ENCODE measurements at places on chromosomes 11 and 22.

DNA sequence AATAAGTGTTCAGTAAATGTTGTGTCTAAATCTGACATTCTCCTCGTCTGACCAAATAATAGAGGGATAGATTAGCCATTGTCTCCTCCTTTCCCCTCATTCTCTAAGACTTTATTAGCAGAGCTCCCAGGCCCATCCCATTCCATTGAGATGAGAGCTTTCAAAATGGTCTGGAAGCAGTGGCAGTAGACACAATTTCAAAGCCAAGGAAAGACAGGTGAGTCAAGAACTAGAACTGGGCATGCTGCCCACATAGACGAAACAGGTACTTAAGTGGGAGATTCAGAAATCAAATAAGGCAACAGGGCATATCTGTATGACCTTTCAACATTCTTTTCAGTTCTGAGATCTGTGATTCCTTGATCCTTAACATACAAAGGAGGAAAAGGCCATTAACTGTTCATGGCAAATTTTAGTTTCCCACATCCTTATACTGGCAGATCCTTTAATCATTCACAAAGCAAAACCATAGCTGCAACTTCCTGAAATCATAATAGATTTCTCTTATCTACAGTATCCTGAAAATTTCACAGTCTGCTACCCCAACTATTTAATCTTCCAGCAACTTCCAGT is 96.6 kb upstream of the KCNA4 start:
- H3K4me3 ChIP-seq, result no peak overlapping the region
- H3K27ac ChIP-seq, result no peak overlapping the region
- no peaks in the 10 kb centered on the region for H3K27me3 ChIP-seq
- no peak for DNase-seq
- no peaks in the 10 kb centered on the region for H3K36me3 ChIP-seq

- H3K36me3 ChIP-seq, result no peaks in the 10 kb centered on the region
- H3K4me3 ChIP-seq, result no peak overlapping the region
- no peaks in the 10 kb centered on the region for H3K27me3 ChIP-seq
- no peaks in the 10 kb centered on the region for H3K4me1 ChIP-seq
- no peak for DNase-seq
- H3K27ac ChIP-seq, result no peak overlapping the region
Observed at GRCh38 chr22:25166266-25167040, 33.2 kb upstream of the CRYBB3 start.

DNA sequence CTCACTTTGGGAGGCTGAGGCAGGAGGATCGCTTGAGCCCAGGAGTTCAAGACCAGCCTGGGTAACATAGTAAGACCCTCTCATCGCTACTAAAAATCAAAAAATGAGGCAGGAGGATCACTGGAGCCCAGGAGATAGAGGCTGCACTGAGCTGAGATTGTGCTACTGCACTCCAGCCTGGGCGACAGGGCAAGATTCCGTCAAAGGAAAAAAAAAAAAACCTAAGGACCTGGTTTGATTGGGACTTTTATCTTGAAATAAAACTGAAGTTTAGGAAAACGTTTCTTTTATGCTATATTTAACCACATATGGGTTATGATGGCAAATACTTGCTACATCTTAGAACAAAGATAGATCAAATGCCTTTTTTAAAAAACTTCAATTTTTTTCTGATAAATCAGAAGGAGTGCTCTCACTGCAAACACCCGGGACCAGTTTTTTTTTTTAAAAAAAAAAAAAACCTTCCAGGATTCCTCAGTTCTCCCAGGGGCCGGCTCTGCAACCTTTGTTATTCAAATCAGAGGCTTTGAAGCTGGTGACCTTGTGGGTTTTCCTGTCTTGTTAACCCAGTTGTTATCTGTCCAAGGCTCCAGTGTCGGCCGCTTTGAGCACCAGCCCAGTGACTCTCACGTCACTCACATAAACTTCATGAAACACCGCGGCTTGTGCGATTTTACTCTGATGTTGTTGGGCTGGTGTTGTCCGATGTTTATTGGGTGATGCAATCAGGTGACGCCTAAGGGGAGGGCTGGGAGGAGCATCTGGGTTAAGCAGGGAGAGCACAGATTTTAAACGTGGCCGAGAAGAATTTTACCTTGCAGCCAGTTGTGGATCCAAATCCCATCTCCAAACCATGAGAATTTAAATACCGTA is 24.7 kb upstream of the SLC22A12 start:
- H3K4me3 ChIP-seq, result no peak overlapping the region
- no peak overlapping the region for H3K27ac ChIP-seq
- no peaks in the 10 kb centered on the region for H3K27me3 ChIP-seq
- DNase-seq, result peak; percentile 34
- no peaks in the 10 kb centered on the region for H3K4me1 ChIP-seq
- no peaks in the 10 kb centered on the region for H3K36me3 ChIP-seq

DNA sequence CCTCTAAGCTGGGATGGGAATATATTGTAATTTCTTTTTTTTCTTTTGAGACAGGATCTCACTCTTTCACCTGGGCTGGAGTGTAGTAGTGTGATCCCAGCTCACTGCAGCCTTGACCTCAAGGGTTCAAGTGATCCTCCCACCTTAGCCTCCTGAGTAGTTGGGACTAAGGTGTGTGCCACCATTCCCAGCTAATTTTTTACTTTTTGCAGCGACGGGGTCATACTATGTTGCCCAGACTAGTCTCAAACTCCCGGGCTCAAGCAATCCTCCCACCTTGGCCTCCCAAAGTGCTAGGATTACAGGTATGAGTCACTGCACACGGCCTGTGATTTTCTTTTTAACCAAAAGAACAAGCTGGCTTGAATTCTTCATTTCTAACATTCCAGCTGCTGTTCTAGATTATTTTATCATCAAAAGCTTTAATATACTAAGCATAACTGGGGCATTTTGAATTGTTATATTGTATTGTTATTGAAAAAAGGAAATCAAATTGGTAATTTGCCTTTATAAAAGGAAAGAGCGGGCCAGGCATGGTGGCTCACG is 26.8 kb upstream of the PPP2R1B start:
- DNase-seq, result no peak
- peak overlapping the region; percentile 57 for H3K27ac ChIP-seq
- H3K4me3 ChIP-seq, result no peak overlapping the region
- peaks cover 12% of the 10 kb centered on the region for H3K36me3 ChIP-seq
- no peaks in the 10 kb centered on the region for H3K27me3 ChIP-seq
- no peaks in the 10 kb centered on the region for H3K4me1 ChIP-seq

DNA sequence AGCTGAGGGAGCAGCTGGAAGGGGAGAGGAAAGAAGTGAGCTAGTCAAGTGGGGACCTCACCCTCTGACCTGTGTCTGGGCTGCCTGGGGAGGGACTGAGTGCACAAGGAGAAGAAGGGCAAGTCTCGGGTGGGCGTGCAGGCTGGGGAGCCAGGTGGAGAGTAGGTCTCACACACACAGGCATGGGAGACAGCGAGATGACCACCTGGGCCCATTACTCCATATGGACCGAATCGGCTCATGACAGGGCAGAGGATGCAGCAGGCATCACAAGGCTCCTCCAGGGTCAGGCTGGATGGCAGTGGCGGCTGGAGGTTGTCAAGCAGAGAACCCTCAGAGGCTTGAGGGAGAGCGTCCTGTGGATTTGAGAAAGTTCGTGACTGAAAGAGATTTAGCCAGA is 63.5 kb downstream of the CEP164 start:
- no peak overlapping the region for H3K4me3 ChIP-seq
- H3K27ac ChIP-seq, result no peak overlapping the region
- H3K27me3 ChIP-seq, result no peaks in the 10 kb centered on the region
- peaks cover 13% of the 10 kb centered on the region for H3K36me3 ChIP-seq
- H3K4me1 ChIP-seq, result no peaks in the 10 kb centered on the region

- no peaks in the 10 kb centered on the region for H3K36me3 ChIP-seq
- DNase-seq, result no peak
- no peaks in the 10 kb centered on the region for H3K4me1 ChIP-seq
Observed at GRCh38 chr11:22431106-22431505, 92.9 kb downstream of the SLC17A6 start.

DNA sequence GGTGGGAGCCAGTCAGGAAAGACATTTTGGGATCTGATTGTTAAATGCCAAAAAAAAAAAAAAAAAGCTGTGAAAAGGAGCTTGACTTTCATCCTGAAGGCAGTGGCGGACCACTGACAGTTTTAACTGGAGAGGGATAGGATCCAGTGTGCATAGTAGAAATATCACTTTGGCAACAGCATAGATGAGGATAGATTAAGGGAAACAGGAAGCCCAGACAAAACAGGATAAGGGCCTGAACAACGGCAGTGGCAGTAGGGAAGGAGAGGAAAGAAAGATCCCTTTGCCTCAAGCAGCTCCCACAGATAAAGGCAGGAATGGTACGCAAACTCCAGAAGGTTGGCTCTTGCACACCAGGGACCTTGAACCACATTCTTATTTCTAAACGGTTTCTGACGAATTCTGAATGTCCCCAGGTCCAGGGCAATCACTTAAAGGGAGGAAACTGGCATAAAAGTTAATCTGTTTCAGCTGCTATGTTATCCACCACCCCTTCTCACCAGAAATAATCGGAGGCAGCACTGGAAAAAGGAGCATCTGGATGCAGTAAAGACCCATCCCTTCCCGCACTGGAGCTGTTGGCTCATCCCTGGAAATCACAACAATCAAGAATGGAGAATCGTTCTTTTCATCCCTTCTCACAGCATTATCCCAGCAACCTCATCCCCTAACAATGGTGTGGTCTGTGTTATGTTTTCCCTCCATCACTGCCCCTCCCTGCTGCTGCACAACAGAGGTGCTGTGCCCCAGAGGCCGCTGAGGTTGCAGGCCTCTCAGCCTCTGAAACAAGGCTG is 99.1 kb downstream of the GAB2 start:
- no peaks in the 10 kb centered on the region for H3K36me3 ChIP-seq
- no peak for DNase-seq
- peaks cover 26% of the 10 kb centered on the region for H3K4me1 ChIP-seq
- H3K27me3 ChIP-seq, result no peaks in the 10 kb centered on the region

DNA sequence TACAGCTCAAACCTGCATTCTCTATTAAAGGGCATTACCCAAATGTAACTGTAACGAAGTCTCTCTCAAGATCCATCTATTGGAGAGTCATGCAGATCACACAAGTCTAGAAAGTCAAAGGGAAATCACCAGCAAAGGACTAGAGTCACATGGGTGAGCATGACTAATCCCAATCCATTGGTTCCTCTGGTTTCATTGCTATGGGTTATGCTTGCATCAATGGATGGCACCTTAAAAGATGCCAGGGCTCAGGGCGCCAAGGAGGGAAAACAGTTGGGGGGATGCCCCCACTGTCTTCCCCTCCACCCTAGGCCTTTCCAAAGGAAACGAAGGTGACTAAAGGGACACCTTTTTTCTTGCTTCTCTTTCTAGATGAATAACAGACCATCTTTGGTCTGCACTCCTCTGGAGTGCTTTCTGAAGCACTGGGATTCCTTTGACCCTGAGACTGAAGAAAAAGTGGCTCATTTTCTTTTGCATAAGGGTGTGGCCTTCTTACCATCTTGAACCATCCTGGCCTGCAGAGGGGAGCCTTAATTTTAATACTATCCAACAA is 8.1 kb downstream of the NXPE4 start:
- H3K36me3 ChIP-seq, result no peaks in the 10 kb centered on the region
- no peak overlapping the region for H3K27ac ChIP-seq
- no peaks in the 10 kb centered on the region for H3K4me1 ChIP-seq
- H3K4me3 ChIP-seq, result no peak overlapping the region
- DNase-seq, result no peak
- no peaks in the 10 kb centered on the region for H3K27me3 ChIP-seq

- H3K4me3 ChIP-seq, result no peak overlapping the region
- no peaks in the 10 kb centered on the region for H3K27me3 ChIP-seq
- no peak for DNase-seq
- H3K27ac ChIP-seq, result no peak overlapping the region
- no peaks in the 10 kb centered on the region for H3K4me1 ChIP-seq
Observed at GRCh38 chr11:18001191-18001590, 11.7 kb downstream of the SERGEF start.

- no peak overlapping the region for H3K27ac ChIP-seq
- peaks cover 3% of the 10 kb centered on the region for H3K27me3 ChIP-seq
- peaks cover 30% of the 10 kb centered on the region for H3K4me1 ChIP-seq
- no peaks in the 10 kb centered on the region for H3K36me3 ChIP-seq
- DNase-seq, result no peak
Observed at GRCh38 chr11:57475671-57476046, 15.3 kb downstream of the RTN4RL2 start.

- H3K36me3 ChIP-seq, result no peaks in the 10 kb centered on the region
- H3K4me1 ChIP-seq, result peaks cover 40% of the 10 kb centered on the region
- H3K4me3 ChIP-seq, result peak overlapping the region; percentile 16
- H3K27me3 ChIP-seq, result peaks cover 2% of the 10 kb centered on the region
- H3K27ac ChIP-seq, result peak overlapping the region; percentile 86
Observed at GRCh38 chr11:6646576-6646917, 9.1 kb downstream of the DCHS1 start.

DNA sequence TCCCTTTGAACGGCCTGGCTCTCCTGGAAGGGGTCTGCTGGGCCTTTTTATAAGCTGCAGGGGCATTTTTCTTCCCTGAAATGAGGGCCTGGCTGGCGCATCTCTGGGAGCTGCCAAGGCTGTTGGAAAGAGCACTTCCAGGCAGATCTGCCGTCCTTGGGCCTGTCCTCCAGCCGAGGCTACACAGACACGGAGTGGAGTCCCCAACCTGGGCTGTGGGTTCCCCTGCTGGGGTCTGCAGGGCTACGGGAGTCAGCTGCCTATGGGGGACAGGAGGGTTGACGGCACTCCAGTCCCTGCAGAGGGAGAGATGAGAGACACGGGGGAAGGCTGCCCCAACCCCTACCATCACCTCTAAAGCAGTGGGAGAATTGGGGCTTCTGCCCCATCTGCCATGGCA is 606.6 kb downstream of the TBC1D22A start:
- H3K27ac ChIP-seq, result no peak overlapping the region
- no peak overlapping the region for H3K4me3 ChIP-seq
- H3K4me1 ChIP-seq, result no peaks in the 10 kb centered on the region
- H3K36me3 ChIP-seq, result no peaks in the 10 kb centered on the region

DNA sequence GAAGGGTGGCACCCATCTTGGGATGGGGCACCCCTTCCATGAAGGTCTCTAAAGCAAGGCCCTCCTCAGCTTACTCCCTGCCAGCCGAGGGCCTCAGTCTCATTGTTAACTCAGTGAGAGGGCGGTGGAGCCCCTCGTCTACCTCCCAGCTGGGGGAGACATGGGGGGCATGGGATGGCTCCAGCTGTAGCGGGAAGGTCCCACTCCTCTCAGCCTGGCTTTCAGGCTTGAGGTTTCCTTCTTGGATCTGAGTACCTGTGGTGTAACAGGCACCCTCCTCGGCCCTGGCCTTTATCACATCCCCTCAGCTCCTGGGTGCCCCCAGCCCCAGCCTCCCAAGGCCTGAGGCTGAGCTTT is 2.0 kb downstream of the MIF start:
- H3K4me3 ChIP-seq, result no peak overlapping the region
- H3K4me1 ChIP-seq, result peaks cover 32% of the 10 kb centered on the region
- H3K27ac ChIP-seq, result no peak overlapping the region
- H3K27me3 ChIP-seq, result no peaks in the 10 kb centered on the region

DNA sequence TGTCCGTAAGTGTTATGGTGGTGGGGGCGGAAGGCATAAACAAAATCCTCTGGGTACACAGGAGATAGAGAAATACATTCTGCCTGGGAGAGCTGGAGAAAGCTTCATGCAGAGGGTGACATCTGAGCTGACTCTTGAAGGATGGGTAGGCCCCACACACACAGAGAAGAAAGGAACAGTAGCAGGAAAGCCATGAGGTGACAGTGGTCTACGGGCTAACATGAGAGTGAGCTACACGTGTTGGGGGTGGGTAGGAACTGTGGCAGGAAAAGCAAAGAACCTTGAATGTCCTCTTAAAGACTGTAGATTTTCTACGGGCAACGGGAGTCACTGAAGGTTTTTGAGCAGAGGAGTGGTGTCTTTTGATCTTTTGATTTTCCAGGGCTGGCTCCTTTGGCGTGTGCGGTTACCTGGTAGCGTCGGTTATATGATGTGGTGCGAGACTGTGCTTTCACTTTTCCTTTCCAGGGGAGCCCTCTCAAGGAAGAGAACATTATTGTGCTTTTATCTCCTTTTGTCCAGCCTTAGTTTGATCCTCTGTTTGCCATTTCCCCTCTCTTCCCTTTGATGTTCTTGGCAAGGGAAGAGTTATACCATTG is 39.7 kb downstream of the ADAMTS8 start:
- H3K27me3 ChIP-seq, result no peaks in the 10 kb centered on the region
- H3K4me1 ChIP-seq, result peaks cover 6% of the 10 kb centered on the region
- H3K4me3 ChIP-seq, result peak overlapping the region; percentile 42
- no peak overlapping the region for H3K27ac ChIP-seq
- H3K36me3 ChIP-seq, result no peaks in the 10 kb centered on the region
